ENCODE measurements at places on chromosomes 7 and 10.

- H3K4me3 ChIP-seq: no peak overlapping the region
- H3K27ac ChIP-seq: no peak overlapping the region
- DNase-seq: no peak
- H3K4me1 ChIP-seq: peaks cover 35% of the 10 kb centered on the region
- H3K36me3 ChIP-seq: no peaks in the 10 kb centered on the region
Measured at GRCh38 chr10:70518695-70519094, 40.1 kb downstream of the PALD1 start.

DNA sequence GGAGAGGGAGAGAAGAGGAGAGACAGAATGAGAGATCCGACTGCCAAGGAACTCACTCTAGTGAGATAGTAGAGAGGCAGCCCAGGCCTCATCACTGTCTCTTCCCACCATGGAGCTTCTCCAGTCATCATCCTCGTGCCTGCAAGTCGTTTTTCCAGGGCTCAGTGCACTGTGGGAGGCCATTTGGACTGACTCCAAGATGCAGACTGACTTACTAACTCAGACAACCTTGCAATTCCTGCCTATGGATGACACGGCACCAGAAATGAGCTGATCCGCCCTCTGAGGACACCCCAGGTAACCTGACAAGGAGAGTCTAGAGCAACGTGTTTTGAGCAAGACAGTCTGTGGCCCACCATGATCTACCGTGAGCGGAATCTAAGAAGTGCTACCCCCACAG, 154.9 kb downstream of the GLI3 start:
- H3K4me1 ChIP-seq: no peaks in the 10 kb centered on the region
- no peaks in the 10 kb centered on the region for H3K36me3 ChIP-seq
- DNase-seq: no peak
- no peak overlapping the region for H3K4me3 ChIP-seq

GRCh38 chr10:89516149-89516832, 19.1 kb downstream of the SLC16A12 start:
- DNase-seq: peak; percentile 74
- H3K36me3 ChIP-seq: no peaks in the 10 kb centered on the region
- H3K4me3 ChIP-seq: peak overlapping the region; percentile 43
- H3K4me1 ChIP-seq: peaks cover 55% of the 10 kb centered on the region
- peak overlapping the region; percentile 85 for H3K27ac ChIP-seq

- peaks cover 27% of the 10 kb centered on the region for H3K36me3 ChIP-seq
- H3K27ac ChIP-seq: no peak overlapping the region
Measured at GRCh38 chr7:30019960-30020359, 6.5 kb downstream of the FKBP14 start.

DNA sequence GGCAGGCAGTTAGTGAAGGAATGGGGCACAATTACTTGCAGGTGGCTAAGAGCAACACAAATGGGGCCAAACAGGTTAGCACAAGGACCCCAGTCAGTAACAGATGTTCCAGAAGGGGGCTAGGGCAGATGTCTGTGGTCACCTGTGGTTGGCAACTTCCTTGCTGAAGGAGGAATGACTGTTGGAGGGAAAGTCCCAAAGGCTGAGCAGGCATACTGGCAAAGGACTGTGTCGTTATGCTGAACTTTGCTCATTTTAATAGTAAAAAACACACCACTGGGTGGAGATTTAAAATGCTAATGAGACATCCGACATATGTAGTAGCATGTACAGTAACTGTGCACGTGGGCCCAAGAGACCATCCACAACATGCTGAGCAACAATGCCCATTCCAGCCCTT, 511.6 kb downstream of the CALN1 start:
- H3K27ac ChIP-seq: no peak overlapping the region
- H3K27me3 ChIP-seq: no peaks in the 10 kb centered on the region
- no peak overlapping the region for H3K4me3 ChIP-seq
- no peaks in the 10 kb centered on the region for H3K4me1 ChIP-seq
- DNase-seq: no peak

DNA sequence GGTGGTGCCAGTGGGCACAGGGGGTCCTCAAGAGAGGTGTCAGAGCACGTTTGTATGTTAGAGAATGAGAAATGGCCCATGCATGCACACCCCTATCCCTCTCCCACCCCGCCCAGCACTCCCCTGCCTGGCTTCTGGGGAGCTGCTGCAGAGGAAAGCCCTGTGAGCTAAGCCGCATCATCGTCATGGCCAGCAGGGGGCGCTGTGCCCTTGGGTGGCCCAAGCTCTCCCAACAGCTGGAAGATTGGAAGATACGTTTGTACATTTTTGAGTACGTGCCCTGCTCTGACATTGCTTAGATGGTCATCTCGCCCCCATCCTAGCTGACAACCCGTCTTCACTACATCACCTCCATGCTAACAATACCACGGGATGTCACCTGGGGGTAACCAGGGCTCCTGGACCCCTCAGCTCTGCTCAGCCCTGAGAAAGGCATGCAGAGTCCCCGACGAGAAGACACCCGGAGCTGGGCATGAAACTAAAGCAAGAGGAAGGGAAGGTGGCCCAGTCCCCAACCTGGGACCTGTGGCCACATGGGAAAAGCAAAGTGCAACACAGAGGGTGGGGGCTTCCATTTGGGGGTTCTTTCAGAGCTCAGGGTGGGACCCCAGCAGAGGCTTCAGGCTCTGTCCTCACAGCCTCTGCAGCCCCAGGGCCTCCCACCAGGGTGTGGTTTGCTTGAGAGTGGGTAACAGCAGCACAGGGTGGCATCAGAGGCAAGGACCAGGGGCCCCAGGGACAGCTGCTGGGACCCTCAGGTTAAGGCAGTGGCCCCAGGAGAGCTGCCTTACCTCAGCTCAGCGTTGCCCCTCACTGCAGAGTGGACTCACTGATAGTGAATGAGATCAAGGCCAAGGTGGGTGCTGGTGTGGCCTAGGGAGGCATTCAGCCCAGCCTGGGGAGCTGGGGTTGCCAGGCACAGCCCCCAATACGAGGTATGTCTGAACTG, 136.6 kb downstream of the PTPN20 start:
- no peaks in the 10 kb centered on the region for H3K4me1 ChIP-seq
- H3K4me3 ChIP-seq: no peak overlapping the region
- DNase-seq: peak; percentile 75
- no peak overlapping the region for H3K27ac ChIP-seq

DNA sequence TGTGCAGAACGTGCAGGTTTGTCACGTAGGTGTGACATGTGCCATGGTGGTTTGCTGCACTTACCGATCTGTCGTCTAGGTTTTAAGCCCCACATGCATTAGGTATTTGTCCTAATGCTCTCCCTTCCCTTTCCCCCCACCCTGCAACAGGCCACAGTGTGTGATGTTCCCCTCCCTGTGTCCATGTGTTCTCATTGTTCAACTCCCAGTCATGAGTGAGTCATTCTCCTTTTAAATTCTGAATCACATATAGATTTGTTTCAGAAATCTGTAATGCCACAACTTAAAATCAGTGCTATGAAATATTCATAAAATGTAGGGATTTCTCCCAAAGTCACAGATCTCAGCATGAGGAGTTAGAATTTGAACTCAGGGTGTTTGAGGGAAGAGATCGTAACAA, 552.5 kb upstream of the MBL2 start:
- H3K27me3 ChIP-seq: no peaks in the 10 kb centered on the region
- H3K27ac ChIP-seq: no peak overlapping the region
- no peaks in the 10 kb centered on the region for H3K36me3 ChIP-seq
- no peak for DNase-seq

- H3K4me1 ChIP-seq: peaks cover 60% of the 10 kb centered on the region
- peaks cover 25% of the 10 kb centered on the region for H3K36me3 ChIP-seq
- no peaks in the 10 kb centered on the region for H3K27me3 ChIP-seq
- peak within 1 kb of the TSS; percentile 100 for H3K27ac ChIP-seq
- DNase-seq: peak; percentile 87
Measured at GRCh38 chr10:104254493-104255310, at the start of gene GSTO1. Gene GSTO1 (plus strand): TSS chr10:104254892. CDS start chr10:104254929, 37 bp downstream.

DNA sequence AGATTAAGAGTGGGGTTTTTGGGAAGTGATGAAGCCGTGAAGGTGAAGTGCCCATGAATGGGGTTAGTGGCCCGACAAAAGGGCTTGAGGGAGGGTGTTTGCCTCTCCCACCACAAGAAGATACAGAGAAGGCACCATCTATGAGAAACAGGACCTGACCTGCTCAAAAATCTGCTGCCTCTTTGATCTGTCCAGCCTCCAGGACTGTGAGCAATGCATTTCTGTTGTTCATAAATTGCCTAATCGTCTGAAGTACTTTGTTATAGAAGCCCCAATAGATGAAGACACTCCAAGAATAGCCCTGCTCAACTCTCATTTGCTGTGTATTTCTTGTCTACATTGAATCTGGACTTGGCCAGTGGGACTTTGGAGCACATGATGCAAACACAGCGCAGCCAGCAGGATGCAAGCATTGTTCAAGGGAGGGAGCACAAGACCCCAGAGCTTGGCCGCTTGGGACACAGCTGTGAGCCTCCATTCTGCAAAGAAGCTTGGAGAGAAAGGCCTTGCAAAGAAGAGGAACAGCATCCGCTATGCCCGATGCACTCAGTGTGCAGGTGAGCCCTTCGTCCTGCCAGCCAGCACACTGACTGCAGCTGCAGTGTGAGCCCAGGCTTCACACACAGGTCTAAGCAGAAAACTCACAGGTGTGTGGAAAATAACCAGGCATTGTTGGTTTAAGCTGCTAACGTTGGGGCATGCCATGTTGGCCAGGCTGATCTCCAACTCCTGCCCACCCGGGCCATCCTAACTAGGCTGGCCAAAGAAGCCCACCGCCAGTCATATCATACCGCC, 73.2 kb upstream of the KLF6 start:
- H3K4me3 ChIP-seq: no peak overlapping the region
- DNase-seq: no peak
- no peaks in the 10 kb centered on the region for H3K27me3 ChIP-seq
- no peak overlapping the region for H3K27ac ChIP-seq
- peaks cover 17% of the 10 kb centered on the region for H3K4me1 ChIP-seq

DNA sequence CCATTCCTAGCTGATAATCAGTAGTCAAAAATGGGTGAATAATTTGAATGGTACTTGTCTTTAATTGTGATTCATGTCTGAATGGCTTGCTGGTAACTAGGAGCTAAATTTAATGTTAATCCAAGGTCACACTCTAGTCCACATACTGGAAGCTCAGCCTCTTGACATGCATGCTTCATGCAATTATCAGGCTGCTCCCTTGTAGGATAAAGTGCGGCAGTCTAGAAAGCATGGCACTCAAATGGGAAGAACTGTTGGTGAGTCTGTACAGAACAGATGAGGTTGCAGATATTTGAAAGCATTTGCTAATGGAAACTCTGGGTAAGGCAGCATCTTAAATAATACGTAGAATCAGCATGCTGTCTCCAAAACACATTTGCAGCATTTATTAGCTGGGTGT, 499.4 kb downstream of the AUTS2 start:
- H3K4me3 ChIP-seq: no peak overlapping the region
- DNase-seq: no peak
- H3K27me3 ChIP-seq: no peaks in the 10 kb centered on the region
- H3K4me1 ChIP-seq: peaks cover 46% of the 10 kb centered on the region

DNA sequence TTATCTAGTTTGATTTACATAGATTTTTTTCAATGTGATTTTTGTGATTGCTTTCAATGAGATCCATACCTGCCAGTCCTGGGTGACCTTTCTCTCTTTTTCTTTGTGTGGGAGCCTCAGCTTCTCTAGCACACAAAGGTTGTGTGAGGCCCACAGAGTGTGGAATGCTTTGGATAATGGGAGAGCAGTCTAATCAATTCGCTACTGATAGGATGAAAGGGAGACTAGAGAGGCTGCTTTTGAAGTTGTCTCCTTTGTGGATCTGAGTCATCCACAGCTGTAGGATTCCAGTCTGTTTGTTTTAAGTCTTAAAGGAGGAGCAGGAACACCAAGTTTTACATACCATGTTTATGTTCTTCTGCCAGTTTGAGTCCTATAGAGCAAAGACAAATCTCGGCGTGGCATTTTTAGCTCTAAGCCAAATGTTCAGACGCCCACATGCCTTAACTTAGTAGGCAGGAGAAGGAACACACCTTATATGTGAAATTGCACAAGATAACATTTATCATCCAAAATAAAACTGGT, 330.0 kb downstream of the ARL4A start:
- no peak overlapping the region for H3K4me3 ChIP-seq
- no peak for DNase-seq
- no peak overlapping the region for H3K27ac ChIP-seq
- H3K36me3 ChIP-seq: no peaks in the 10 kb centered on the region
- peaks cover 7% of the 10 kb centered on the region for H3K4me1 ChIP-seq
- H3K27me3 ChIP-seq: no peaks in the 10 kb centered on the region

GRCh38 chr10:12103802-12104201, 25.7 kb upstream of the SEC61A2 start:
- H3K4me1 ChIP-seq: no peaks in the 10 kb centered on the region
- H3K4me3 ChIP-seq: no peak overlapping the region
- peaks cover 99% of the 10 kb centered on the region for H3K36me3 ChIP-seq

GRCh38 chr10:73857446-73857845, 16.9 kb downstream of the CAMK2G start:
- H3K4me1 ChIP-seq: no peaks in the 10 kb centered on the region
- H3K27me3 ChIP-seq: peaks cover 20% of the 10 kb centered on the region

- no peaks in the 10 kb centered on the region for H3K4me1 ChIP-seq
- H3K36me3 ChIP-seq: no peaks in the 10 kb centered on the region
- no peak overlapping the region for H3K27ac ChIP-seq
Measured at GRCh38 chr7:45659496-45660139, 85.5 kb downstream of the ADCY1 start.

DNA sequence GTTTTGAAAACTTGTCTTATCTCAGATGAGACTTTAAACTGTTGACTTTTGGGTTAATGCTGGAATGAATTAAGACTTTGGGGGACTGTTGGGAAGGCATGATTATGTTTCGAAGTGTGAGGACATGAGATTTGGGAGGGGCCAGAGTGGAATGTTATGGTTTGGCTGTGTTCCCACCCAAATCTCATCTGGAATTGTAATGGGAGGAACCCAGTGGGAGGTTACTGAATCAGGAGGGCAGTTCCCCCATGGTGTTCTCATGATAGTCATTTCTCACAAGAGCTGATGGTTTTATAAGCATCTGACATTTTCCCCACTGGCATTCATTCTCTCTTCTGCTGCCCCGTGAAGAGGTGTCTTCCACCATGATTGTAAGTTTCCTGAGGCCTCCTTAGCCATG, 13.8 kb upstream of the POT1 start:
- H3K27ac ChIP-seq: no peak overlapping the region
- no peaks in the 10 kb centered on the region for H3K36me3 ChIP-seq
- no peaks in the 10 kb centered on the region for H3K27me3 ChIP-seq
- no peaks in the 10 kb centered on the region for H3K4me1 ChIP-seq
- DNase-seq: no peak

GRCh38 chr10:50523357-50523756, 100.4 kb downstream of the SGMS1 start:
- no peak overlapping the region for H3K4me3 ChIP-seq
- peaks cover 4% of the 10 kb centered on the region for H3K36me3 ChIP-seq
- peaks cover 10% of the 10 kb centered on the region for H3K4me1 ChIP-seq
- H3K27ac ChIP-seq: no peak overlapping the region
- DNase-seq: no peak

GRCh38 chr10:95785942-95786669, 30.1 kb downstream of the ENTPD1 start:
- H3K4me1 ChIP-seq: peaks cover 7% of the 10 kb centered on the region
- DNase-seq: no peak
- H3K36me3 ChIP-seq: no peaks in the 10 kb centered on the region
- no peak overlapping the region for H3K4me3 ChIP-seq
- H3K27me3 ChIP-seq: no peaks in the 10 kb centered on the region

DNA sequence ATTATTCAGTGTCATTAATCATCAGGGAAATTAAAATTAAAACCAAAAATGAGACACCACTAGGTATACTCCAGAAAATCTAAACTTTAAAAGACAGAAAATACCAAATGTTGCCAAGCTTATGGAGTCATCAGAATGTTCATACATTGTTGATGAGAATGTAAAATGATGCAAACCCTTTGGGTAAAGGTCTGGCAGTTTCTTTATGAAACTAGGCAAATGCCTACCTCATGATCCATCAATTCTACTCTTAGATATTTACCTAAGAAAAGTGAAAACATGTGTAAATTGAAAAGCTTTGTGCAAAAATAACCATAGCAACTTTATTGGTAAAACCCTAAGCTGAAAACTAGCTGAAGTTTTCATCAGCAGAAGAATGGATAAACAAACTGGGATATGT, 329.5 kb upstream of the MEOX2 start:
- no peak for DNase-seq
- no peaks in the 10 kb centered on the region for H3K4me1 ChIP-seq
- H3K36me3 ChIP-seq: no peaks in the 10 kb centered on the region

Measured in left ventricle myocardium inferior (tissue), 1 donor.